Putamen (tissue), 1 donor: ENCODE measurements at places on chromosomes 6 and 20.

DNA sequence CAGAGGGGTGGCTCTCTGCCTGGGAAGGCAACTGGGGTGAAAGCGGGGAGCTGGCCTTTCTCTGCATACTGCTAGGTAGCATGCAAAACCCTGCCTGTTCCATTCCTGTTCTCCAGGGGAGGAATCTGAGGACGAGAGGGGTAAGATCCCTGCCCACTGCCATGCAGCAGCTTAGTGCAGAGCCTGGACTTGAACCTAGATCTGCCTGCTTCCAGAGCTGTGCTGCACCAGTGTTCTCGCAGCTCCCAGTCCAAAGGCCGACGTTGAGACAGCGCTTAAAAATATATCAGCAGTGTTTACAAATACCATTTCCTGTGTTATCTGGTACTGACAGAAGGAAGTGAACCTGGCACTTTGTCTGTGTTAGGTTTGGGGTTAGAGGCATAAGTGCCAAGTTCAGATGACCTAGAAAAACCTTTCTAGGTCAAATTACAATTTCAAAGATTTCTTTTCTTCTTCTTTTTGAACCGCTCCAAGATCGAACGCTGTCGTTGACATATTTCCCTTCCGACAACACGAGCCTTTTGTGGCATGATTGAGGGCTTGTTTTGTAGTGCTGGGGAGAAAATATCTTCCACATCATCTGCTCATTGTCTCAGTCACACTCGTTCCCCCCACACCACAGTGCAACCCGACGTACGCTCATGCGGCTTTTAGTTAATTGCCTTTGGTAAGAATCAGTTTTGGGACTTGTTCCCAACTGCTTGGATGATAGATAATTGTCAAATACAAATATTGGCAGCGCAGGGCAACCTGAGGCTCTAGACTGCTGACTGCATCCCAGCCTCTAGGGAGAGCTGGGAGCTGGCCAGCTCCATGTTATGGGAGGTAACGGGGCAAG, 44.6 kb downstream of the TOX2 start:
- DNase-seq, result no peak

- peak; percentile 74 for DNase-seq
Observed at GRCh38 chr6:35359744-35360348, 17.5 kb downstream of the PPARD start.

DNA sequence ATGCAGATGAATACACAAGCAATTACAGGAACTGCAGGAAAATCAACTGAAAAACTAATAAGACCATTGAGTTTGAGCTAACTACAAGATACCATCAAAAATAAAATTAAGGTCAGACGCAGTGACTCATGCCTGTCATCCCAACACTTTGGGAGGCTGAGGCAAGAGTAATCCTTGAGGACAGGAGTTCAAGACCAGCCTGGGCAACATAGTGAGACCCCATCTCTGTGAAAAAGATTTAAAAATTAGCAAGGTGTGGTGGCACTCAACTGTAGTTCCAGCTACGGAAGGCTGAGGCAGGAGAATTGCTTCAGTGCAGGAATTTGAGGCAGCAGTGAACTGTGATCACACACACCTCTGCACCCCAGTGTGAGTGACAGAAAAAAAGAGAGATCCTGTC, 419.9 kb upstream of the SOX4 start:
- DNase-seq, result no peak

- DNase-seq, result no peak
Observed at GRCh38 chr6:25788305-25788922, 33.9 kb downstream of the SLC17A4 start.

- DNase-seq, result no peak
Observed at GRCh38 chr6:18598551-18599264, 211.6 kb downstream of the RNF144B start.

DNA sequence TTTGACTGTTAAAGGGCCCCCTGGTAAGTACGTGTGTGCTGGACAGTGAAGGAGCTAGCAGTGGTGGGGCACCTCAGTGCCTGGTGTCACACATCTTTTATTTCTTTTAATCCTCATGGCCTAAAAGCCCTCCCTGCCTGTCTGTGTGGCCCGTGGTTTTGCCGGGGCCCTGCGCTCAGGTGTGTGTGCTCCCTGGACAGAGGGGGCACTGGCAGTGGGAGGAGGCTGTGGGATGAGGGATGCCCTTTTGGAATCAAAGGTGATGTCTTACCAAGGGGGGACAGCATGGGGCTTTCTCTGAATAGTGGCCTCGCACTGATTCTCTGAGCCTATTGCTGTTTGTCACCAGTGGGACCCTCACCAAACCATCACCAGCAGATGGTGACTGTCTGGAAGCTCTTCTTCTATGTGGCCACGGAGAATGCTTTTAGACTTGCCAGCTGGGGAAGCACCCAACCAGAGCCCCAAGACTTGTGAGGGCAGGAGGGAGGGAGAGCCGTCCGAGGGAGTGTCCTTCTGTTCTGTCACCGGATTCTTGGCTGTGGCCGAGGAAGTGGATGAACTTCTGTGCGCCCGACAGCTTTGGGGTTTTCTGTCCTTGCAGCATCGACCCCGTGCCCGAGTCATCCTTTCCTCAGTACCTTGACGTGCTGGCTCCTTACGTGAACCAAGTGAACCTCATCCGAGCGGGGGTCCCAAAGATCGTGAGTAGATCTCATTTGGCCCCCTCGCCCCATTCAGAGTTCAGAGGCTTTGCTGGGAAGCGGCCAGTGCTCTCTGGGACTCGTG, 18.1 kb downstream of the PNLDC1 start:
- DNase-seq, result no peak

GRCh38 chr6:158507174-158507573, 52.7 kb upstream of the TMEM181 start:
- no peak for DNase-seq
